GM12891 (cell line): ENCODE measurements at places on chromosomes 6 and 20.

DNA sequence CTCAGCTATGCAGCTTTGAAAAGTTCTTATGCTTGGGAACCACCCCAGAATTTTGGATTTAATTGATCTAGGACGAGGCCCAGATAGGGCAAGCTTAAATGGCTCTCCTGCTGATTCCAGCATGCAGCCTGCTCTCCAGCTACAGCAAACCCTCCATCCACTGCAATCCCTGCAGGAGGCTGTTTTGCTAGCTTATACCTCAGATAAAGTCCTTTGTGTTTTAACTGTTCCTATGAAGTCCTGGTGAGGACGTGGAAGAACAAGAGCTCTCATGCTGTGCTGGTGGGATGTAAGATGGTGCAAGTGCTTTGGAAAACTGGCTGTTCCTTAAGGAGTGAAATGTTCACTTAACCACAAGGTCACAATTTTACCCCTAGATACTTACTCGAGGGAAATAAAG is 25.5 kb upstream of the NXT1 start:
- no peak for DNase-seq

DNA sequence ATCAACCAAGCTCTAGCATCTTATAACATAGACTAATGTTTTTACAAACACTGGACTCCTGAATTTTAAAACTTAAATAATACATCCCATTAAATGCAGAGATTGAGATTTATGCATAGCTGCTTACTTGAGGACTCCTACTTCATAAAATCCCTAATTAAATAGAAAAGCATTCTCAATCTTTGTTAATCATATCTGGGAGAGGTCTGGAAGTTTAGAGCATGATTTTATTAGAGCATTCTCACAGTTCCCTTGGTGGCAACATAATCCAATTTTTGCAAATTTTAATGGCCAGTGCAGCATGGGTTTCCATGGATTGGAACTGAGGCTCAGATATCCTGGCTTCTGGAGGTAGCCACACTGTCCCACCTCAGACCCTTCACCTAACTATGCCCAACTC is 19.5 kb downstream of the BTBD3 start:
- no peak for DNase-seq

DNA sequence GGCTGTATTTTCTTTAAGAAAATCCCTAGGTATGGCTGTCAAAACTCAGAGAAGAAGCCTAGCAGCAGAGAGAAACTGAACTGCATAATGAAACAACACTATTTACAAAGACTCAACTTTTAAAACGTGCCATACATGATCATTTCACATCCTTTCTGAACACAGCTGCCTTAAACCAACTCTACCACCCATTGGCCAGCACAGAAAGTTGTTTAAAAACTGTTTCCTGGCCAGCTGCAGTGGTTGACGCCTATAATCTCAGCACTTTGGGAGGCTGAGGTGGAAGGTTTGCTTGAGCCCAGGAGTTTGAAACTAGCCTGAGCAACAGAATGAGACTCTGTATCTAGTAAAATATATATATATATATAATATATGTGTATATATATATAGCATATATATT is 336.4 kb upstream of the SOX4 start:
- DNase-seq = no peak

- no peak for DNase-seq
Observed at GRCh38 chr6:31559606-31559957, 12.2 kb downstream of the NFKBIL1 start.

DNA sequence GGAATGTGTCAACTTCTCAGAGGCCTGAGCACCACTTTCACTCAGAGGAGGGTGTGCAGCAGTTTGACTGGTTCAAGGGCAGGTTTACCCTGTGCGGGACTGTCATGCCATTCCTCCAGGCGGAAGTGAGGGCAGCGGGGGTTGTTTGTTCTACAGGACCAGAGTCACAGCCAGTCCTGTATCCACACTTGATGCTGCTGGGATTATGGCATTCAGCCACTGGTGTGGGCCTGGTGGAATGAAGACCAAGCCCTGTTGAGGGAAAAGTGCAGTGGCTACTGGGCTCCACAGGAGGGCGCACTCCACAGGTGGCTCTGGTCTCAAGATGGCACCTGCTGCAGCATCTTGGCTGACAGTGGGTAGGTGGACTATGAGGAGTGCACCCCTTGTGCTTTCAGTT is 14.8 kb downstream of the SEMG2 start:
- DNase-seq = no peak
